ENCODE measurements at places on chromosomes 1 and 21. TPM values are rescaled to one million over a fixed set of nuclear protein-coding genes. Genes with fewer than 3 reads are reported as not detected.

The KRTAP19-3 gene
- total RNA-seq = not detected

DNA sequence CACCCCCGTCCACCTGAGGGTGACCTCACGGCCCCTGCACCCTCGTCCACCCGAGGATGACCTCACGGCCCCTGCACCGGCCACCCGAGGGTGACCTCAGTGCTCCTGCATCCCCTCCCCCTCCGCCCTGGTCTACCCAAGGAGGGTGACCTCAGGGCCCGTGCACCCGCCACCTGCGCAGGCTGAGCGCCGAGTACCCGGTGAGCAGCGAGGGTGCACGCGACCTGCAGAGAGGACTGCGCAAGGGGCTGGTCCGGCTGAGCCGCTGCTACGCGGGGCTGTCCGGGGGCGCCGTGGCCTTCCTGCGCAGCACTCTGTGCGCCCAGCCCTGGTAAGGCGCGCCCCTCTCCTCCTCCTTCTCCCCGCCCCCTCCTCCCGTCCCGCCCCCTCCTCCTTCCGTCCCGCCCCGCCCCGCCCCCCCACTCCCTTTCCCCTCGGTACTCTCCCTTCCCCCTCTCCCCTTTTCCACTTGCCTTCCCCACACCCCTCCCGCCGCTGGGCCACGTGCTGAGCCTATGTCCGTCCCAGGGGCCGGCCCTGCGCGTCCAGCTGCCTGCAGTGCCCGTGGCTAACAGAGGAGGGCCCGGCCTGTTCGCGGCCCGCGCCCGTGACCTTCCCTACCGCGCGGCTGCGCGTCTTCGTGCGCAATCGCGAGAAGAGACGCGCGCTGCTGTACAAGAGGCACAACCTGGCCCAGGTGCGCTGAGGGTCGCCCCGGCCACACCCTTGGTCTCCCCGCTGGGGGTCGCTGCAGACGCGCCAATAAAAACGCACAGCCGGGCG is 28.4 kb downstream of the TRIM11 start:
- no peak for DNase-seq

DNA sequence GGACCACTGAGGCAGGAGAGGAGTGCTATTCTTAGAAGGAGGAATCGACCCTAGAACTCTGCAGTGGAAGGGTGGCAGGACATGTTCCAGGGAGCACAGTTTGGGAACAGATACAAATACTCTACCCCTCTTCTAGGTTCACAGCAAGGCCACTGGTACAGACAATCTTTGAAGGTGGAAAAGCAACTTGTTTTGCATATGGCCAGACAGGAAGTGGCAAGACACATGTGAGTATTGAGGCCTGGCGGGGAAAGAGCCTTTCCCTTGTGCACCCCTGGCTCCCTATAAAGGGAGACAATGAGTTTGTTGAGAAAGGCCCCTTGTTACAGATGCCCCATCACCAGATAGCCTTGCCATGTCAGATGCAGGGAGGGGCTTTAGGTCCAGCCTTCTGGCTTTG is 17.8 kb downstream of the KIF2C start:
- DNase-seq = no peak

The C8B gene
- total RNA-seq = not detected

The SLX9 gene
- total RNA-seq = 25.7 TPM

- DNase-seq = no peak
Observed at GRCh38 chr1:180888870-180889269, 23.8 kb upstream of the KIAA1614 start.
